ENCODE measurements at places on chromosomes 7 and 10.

DNA sequence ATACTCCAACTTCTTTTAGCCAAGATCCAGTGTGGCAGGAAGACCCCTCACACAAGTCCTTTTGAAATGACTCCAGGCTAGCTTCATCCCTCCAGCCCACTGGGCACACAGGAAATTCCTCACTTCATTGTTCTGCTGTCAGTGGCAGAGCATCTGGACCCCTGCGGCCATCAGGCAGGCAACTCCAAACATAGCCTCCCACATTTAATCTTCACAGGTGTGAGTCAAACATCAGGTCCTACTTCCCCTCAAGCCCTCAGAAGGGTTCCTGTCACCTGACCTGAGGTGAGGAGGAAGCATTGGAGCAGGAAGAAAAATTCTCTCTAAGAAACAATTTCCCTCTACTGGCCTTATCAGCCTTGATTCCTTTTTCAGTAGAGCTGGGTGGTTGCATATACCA, 51.1 kb upstream of the C1GALT1 start:
- no peak for DNase-seq

- DNase-seq = no peak
These were observed 72.2 kb downstream of the DAGLB start for GRCh38 chr7:6375348-6376101.

DNA sequence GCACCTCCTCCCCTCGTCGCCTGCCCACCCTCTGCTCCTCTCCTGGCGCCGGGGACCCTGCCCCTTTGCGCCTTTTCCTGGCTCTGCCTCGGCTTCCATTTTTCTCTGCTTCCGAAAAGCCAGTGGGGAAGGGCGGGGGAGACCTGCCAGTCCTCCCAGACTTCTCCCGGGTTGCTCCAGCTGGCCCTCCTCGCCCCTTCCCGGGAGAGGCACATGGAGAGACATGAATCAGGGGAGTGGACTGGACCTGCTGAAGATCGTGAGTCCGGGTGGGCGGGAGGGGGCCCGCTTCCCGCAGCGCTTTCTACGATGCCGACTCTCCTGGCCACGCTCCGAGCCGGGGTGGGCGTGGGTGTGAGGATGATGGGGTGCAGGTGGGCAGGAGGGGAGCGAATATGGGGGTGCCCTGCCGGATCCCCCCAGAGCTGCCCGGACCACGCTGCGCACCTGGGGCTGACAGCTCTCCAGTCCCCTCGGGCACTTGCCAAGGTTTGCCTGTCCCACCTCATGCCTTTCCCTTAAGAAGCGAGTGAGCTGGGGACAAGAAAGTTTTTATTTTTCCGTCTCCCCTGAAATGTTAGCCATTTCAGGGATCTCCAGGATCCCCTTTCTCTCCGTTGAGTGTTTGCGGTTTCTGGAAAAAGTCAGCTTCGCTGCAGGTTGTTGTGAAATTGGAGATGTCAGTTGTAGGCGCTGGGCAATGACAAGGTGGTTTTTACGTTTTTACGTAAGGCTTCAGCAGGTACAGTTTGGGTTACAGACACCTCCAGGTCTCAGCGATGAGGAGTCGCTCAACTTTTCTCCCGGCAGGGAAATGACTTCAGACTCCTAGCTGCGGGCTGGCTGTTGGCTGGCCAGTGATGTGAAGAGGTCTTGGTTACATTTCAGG, 977 bp downstream of the CACNB2 start:
- no peak for DNase-seq

DNA sequence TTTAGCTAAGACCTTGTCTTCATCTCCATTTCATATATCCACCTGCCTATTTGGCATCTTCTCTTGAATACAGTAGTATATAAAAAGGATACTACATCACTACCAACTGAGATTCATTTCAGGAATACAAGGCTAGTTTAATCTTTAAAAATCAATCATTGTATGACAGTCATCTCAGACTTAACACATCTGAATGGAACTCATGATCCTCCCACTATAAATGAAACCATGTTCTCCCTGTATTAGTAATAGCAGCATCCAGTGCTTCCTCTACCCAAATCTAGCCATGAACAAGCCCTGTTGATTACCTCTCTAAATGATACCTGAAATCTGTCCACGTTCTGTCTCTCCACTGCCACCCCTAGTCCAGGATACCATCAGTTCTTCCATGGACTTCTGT, 196.2 kb downstream of the CDK14 start:
- DNase-seq = no peak

DNA sequence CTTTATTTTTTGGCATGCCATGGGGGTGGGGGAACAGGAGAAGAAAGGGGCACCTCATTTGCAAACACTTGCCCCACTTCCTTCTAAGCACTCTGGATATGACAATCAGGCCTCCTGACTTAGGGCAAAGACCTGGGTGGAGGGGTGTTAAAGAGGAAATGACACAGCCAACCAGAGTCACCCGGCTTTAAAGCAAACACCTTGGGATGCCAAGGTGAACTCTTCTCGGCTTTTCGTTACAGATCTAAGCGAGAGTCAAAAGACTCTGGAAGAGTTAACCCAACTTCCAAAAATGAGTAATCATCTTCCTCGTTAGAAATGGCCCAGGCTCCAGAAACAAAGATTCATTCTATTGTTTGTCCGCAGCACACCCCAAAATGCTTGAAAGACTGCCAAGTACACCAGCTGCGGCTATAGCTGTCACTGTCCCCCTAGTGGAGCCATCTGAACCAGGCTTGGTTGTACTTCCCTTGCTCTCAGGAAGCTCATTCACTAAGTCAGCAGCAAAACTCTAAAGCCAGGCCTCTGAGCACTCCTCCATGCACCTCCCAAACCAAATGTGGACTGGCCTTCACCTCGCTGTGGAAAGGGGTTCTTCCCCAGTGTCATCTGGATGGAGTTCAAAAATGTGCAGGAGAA, 24.8 kb downstream of the FAM53B start:
- no peak for DNase-seq

- no peak for DNase-seq
These were observed 63.7 kb upstream of the ANTXRL start for GRCh38 chr10:46223064-46223480.

DNA sequence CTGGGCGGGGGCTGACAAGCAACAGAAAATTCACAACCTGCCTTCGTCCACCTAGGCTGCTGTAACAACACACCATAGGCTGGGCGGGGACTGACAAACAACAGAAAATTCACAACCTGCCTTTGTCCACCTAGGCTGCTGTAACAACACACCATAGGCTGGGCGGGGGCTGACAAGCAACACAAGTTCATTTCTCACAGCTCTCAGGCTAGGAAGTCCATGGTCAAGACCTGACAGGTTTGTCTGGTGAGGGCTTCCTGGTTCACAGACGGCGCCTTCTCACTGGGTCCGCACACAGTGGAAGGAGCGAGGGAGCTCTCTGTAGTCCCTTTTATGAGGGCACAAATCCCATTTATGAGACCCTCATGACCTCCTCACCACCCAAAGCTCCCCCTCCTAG, 52.2 kb downstream of the DIP2C start:
- no peak for DNase-seq

GRCh38 chr10:125627646-125628045, 55.3 kb downstream of the TEX36 start:
- no peak for DNase-seq

- no peak for DNase-seq
These were observed 133.2 kb downstream of the NRP1 start for GRCh38 chr10:33201056-33201780.

GRCh38 chr10:103186128-103186527, 6.9 kb downstream of the NT5C2 start:
- no peak for DNase-seq

GRCh38 chr10:73814896-73815718, 3.7 kb upstream of the NDST2 start:
- no peak for DNase-seq

DNA sequence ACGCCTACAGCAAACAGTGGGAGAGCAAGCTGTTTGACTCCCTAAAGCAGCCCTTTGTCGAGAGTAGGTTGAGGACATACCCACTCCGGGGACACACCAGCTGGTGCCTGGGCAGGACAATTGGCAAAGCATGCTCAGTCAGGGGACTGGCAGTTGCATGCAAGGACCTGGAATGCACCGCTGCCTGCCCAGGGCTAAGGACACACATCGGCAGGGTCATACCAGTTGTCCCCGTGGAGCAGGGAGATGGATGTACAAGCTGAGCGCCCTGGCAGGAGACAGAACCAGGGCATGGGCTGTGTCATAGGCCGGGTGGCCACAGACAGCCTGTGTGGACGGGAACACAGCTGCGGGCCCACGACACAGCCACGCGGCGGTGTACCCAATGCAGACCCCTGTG, 18.3 kb upstream of the ELN start:
- DNase-seq = no peak

DNA sequence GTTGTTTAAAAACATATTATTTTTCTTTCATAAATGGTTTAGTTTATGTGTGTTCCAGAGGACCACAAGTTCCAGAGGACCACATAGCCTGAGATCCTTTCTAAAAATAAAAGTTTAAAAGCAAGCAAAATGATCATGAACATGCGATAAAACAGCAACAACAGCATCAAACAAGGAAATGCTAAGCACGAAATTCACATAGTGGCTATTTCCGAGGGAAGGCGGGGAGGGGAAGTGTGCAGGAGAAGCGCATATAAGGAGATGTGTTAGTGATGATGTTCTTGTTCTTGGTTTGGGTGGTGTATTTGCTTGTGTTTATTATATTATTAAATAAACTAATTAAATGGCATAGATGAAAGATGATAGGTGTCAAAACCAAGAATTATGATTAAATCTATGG, 1.2 kb downstream of the TBATA start:
- no peak for DNase-seq
